ENCODE measurements at places on chromosomes 4 and X.

GRCh38 chr4:120540625-120541024 lies 381.9 kb downstream of the PRDM5 start:
- DNase-seq: no peak

DNA sequence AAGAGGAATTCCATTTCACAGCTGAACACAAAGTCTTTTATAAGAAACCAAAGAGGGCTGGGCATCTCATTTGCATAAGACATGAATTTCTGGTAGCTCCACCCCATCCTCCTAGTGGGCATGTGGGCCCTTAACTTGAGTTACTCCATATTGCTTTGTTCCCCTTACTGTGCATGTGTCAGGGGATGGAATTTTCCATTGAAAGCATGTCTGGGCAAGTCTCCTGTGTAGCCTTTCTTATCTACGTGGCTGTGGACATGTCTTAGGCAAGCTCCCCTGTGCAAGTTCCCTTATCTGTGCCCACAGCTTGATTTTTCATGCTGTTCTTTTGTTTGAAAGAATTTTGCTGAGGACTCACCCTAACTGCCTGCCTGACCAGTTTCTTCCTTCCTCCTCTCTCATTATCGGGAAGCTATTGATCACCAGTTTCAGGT lies 123.5 kb upstream of the JADE1 start:
- no peak for DNase-seq

DNA sequence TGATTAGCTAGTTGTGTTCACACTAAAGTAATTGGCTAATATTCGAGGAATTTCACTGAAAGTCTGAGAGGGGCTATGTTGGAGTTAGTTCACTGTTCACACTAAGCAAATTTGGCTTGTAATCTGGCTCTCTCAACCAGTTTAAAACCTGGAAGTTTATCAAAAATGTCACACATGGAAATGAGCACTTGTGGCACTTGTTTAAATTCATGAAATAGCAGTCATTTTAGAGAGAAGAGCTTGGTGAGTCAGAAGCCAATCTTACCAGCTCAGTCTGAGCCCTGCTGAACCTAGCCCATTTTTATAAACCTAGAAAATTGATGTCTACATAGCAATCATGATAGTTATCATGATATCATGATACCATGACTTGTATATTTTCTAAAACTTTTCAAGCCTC lies 90.7 kb upstream of the JADE1 start:
- peak; percentile 72 for DNase-seq

- peak; percentile 26 for DNase-seq
These were observed 112.9 kb downstream of the AMMECR1 start for GRCh38 chrX:110204986-110205385.

- no peak for DNase-seq
These were observed 6.6 kb upstream of the FAM53A start for GRCh38 chr4:1690698-1691097.

- no peak for DNase-seq
These were observed 42.1 kb upstream of the KLHL34 start for GRCh38 chrX:21700275-21700674.

DNA sequence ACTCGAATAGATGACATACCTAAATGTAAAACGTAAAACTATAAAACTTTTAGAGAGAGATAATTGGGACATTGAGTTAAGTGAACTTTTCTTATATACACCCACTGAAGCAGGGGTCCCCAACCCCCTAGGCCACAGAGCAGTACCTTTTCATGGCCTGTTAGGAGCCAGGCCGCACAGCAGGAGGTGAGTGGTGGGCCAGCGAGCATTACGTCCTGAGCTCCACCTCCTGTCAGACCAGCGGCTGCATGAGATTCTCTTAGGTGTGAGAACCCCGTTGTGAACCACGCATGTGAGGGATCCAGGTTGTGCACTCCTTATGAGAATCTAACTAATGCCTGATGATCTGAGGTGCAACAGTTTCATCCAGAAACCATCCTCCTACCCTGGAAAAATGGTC lies 114.8 kb downstream of the HMX1 start:
- no peak for DNase-seq

GRCh38 chr4:128347930-128348660 lies 60.5 kb upstream of the PGRMC2 start:
- DNase-seq: peak; percentile 55

DNA sequence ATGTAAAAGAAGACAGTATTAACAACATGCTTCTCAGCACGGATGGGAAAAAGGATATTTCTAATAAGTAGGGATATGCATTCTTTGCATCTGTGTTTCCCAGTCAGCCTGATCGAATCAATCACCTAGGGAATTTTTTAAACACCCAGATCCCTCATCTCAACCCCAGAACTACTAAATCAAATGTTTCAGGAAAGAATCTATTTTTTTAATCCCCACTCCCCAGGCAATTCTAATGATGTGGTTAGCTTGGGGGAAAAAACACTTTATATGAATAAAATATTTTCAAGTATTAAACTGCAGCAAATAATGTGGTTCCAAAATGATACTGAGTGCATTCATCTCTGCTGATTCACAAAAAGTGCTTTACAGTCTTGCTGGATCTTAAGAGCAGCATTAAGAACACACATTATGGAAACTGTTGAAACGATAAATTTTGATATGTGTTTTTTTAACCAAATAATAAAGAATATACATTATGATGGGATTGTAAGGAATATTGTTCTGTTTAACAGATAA lies 68.7 kb upstream of the GUCY1A1 start:
- no peak for DNase-seq

DNA sequence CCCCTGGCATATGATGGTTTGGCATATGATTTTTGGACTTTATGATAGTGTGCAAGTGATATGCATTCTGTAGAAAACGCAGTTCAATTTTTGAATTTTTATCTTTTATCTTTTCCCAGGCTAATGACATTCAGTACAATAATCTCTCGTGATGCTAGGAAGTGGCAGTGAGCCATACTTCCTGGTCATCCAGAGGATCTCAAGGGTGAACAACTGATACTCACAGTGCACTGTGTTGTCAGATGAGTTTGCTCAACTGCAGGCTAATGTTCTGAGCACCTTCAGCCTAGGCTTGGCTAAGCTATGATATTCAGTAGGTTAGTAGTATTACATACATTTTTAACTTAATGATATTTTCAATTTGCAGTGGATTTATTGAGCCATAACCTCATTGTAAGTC lies 405.3 kb downstream of the PCDH7 start:
- DNase-seq: no peak

DNA sequence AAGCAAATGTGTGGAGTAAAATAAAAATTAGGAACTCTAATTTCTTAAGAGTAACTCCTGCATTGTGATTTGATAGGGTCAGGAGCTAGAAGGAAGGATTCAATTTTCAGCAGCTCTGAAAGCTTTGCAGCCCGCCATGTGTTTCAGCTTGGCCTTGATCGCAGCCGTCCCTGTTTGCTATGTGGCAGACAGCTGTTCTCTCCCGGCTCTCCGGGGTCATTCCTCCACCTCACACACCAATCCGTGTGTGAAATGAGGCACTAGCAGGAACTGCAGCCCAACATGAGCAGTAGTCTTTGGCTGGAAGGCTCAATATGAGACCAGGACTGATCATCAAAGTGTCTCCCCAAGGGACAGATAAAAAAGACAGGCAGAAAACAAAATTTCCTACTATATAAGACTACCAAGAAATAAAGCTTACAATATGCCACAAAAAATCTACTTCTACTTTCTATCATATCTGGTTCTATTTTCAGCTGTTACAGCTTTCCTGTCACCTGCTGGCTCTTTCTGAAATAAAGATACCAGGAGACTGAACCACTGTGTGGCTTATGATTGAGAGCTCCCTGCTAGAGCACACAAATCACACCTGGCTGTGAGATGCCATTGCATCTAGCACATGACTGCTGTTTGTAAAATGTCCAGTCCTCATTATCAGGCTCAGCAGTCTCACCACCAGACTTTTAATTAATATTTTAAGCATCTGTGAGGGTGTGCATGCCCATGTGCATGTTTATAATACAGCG lies 44.1 kb upstream of the SEC24B start:
- no peak for DNase-seq

GRCh38 chrX:20633451-20633850 lies 366.7 kb upstream of the RPS6KA3 start:
- DNase-seq: no peak

DNA sequence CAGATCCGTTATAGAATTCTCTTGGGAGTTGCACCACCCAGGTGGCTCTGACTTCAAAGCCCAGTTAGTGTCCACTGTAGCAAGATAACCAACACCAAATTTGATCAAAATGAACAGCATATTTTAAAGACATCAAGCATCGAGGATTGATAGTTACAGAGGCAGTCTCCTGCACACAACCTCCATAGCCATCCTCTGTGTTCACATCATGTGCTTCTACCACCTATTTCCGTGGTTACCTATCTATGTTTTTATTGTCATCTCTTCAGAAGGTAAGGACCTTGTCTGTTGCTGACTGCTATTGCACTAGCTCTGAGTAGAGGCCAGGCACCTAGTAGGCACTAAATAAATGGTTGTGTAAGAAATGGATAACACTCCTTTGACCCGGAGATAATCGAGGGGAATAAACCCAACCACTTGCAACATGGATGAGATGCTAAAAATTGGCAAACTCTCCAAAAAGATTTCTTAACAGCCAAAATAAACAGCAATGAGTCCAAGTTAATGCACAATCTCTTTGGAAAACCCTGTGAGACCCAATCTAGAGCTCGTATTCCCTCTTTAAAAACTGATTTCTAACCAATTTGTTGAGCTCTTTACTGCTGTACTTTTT lies 14.7 kb upstream of the C1QTNF7 start:
- DNase-seq: no peak

- DNase-seq: peak; percentile 39
These were observed 20.2 kb upstream of the RBPJ start for GRCh38 chr4:26300314-26301307.

DNA sequence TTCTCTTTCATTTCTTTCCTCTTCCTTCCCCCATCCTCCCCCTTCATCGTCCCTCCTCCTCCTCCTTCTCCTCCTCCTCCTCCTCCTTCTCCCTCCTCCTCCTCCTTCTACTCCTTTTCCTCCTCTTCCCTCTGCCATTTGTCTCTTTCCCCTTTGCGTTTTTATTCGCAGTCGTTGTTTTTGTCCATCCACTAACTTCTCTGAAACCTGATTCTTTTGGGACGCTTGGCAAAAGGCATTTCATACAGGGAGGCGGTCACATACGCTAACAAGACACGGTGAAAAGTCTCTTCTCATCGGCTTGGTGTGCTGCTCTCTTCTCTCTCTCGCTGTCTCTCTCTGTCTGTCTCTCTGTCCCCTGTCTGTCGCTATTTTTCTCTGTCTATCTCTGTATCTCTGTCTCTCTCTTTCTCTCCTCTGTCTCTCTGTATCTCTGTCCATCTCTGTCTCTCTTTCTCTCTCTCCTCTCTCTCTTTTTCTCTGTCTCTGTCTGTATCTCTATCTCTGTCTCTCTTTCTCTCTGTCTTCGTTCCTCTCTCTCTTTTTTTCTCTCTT lies 5.4 kb upstream of the SHOX start:
- no peak for DNase-seq

- no peak for DNase-seq
These were observed 963.1 kb downstream of the RPA4 start for GRCh38 chrX:97846718-97847237.

GRCh38 chr4:132958457-132959263 lies 190.4 kb upstream of the PCDH10 start:
- no peak for DNase-seq

- no peak for DNase-seq
These were observed 112.4 kb downstream of the BMPR1B start for GRCh38 chr4:94870146-94870545.

DNA sequence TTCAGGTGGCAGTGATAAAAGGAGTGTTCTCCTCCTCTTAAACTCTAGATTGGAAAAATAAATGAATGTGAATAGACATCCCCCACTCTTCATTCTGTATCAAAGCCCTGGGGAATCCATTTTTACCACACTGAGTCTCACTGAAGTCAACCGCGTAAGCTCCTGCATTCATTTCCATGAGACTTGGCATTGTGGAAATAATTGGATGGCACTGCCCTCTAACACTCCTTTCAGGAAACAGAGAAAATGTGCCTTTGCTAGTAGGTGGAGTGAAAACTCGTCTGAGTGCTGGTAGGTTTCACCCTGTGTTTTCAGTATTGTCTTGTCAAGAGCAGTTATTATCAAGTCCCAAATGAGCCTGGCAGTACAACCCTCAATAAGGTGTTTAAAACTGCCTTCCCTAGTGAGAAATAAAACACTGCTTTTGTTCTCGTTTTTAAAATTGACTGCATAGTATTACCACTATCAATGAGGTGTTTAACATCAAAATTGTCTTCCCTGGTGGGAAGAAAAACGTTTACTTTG lies 9.7 kb upstream of the CDKN2AIP start:
- DNase-seq: no peak

- no peak for DNase-seq
These were observed 176.4 kb upstream of the FMR1 start for GRCh38 chrX:147735364-147735763.

GRCh38 chr4:7938609-7939376 lies 868 bp downstream of the AFAP1 start:
- peak; percentile 69 for DNase-seq

Data from GM03348 (cell line).